ENCODE measurements at places on chromosomes 5 and 9. TPM values are rescaled to one million over a fixed set of nuclear protein-coding genes. Genes with fewer than 3 reads are reported as not detected.

DNA sequence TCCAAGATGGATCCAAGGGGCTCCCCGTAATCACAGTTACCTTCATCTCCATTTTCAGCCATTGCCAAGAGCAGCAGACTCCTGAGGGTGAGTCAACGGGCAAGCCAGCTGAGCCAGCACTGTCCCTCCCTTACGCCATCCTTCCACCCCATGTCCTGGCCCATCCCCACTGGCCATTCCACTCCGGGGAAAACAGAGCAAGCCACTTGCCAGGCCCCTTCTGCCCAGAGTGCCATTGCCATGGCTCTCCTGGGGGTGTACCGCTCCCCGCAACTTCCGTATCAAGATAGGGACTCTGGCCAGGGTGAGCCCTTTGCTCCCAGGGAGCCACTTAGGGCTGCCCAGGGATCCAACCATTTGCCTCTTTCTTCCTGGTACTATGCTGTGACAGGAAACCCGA lies 48.9 kb upstream of the CDKN2AIPNL start:
- no peaks in the 10 kb centered on the region for H3K27me3 ChIP-seq
- H3K36me3 ChIP-seq = no peaks in the 10 kb centered on the region
- no peak for DNase-seq
- no peak overlapping the region for H3K27ac ChIP-seq

DNA sequence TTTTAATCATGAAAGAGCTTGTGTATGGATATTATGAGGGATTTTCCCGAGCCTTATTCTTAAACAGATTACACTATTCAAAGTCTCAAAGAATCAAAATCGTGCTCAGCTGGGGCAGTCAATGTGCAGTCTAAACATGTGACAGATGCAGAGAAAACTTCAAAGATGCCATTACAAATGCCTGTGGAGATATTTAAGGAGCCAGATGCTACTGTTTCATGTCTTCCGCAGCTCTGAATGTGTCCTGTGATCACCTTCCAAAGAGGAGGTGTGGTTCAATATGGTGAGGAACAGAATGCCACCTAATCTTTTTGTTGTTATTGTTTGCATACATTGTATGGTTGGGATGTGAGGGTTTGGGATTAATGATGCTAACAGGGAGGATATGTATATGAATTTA lies 593.3 kb upstream of the ARRDC3 start:
- DNase-seq = no peak
- no peaks in the 10 kb centered on the region for H3K27me3 ChIP-seq
- H3K27ac ChIP-seq = no peak overlapping the region
- H3K36me3 ChIP-seq = no peaks in the 10 kb centered on the region
- no peak overlapping the region for H3K4me3 ChIP-seq

DNA sequence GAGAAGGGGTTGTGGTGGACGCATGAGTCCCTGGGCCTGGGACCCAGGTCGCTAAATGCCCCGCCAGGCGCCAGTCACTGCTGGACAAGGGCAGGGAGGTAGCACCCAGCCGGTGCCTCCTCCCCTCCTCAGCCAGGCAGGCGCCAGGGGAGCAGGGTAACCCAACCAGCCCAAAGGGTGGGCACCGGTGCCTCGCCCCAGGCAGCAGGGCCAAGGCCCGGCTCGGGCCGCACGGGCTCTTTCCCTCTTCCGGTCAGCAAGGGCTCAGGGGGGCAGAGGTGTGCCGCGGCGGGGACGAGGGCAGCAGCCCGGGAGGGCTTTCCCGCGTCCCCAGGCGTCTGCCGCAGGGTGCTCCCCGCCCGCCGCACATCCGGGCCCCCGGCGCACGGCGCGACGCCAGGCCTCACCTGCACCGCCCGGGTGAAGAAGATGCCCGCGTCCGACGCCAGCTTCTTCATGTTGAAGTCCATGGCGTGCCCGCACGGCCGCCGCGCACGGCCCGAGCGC lies 393 bp downstream of the SH3GLB2 start:
- H3K36me3 ChIP-seq = no peaks in the 10 kb centered on the region
- peaks cover 16% of the 10 kb centered on the region for H3K4me1 ChIP-seq

Gene TLR4
- total RNA-seq = 1.8 TPM

Gene LVRN
- total RNA-seq = not detected

- DNase-seq = no peak
- H3K4me3 ChIP-seq = no peak overlapping the region
- no peaks in the 10 kb centered on the region for H3K27me3 ChIP-seq
Observed at GRCh38 chr5:4230471-4230785, 634.8 kb downstream of the IRX1 start.

Gene FAM153A
- 63.9 TPM for total RNA-seq

Gene CDH18
- total RNA-seq = not detected

DNA sequence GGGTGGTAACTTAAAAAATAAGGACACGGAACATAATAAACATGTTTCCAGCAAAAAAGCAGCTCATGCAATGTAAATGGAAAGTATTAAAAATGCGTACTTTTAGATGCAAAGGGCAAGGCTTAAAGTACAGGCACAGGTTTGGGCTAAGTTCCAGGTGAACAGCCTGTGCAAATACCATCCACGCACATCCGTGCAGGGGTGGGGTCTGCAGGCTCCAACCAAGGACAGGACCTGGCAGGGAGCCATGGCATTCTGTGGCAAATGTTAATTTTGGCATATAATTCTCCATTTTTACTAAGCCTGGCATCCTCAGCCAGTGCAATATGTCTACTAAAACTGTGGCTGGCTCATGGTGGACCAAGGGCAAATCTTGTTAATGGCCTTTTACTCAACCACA lies 365.8 kb upstream of the DAP start:
- H3K27me3 ChIP-seq = peaks cover 14% of the 10 kb centered on the region
- no peak overlapping the region for H3K27ac ChIP-seq
- no peaks in the 10 kb centered on the region for H3K36me3 ChIP-seq
- no peak for DNase-seq
- H3K4me3 ChIP-seq = no peak overlapping the region

DNA sequence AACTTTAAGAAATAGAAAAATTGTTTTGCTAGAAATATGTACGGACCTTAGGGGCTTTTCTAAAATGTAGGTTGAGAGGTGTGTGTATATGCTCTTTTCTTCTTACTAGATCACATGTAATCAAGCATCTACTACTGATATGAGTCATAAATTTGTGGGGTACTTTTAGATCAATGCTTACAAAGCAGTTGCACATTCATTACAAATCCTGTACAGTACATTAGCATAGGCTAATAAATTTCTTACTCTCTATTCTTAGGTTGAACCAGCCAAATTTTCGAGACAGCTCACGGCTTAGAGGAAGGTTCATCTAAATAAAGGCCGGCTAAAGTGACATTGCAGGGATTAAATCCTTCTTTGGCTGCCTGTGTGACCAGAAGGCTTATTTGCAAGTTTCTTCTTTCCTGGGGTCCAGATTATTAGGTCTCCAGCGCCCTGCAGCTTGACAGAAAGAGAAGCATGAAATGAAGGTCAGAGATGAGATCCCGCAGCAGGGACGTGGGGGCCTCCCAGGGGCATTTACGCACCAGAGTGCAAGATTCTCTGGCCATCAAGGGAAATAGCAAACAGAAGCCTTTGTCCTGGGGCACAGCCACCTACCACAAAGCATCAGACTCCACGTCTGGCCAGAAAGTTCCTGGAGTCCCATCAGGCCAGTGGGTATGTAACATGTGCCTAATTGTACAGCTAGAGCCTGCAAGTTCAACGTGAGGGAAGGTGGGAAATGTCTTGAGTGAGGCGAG lies 53.0 kb downstream of the NIM1K start:
- H3K4me3 ChIP-seq = no peak overlapping the region
- H3K4me1 ChIP-seq = peaks cover 2% of the 10 kb centered on the region
- no peak for DNase-seq
- H3K36me3 ChIP-seq = peaks cover 8% of the 10 kb centered on the region

DNA sequence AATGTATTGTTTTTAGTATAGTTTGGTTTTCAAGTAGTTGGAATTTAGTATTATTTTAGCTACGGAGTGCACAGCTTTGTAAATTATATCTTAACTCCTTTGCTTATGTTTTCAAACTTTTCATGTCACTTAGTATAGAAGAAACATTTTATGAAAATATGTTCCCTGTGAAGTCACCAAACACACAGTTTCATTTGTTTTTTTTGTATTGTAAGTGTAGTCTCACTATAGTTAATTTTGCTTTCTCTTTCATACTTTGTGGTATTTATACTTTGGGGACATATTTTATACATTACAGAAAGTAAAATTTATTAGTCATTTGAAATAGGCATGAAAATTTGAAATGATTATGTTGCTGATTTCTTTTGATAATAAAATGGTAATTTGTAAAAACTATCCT lies 5.0 kb downstream of the CHSY3 start:
- H3K4me1 ChIP-seq = peaks cover 10% of the 10 kb centered on the region
- no peaks in the 10 kb centered on the region for H3K36me3 ChIP-seq
- H3K27ac ChIP-seq = no peak overlapping the region

Measured in T-helper 17 cell (primary cell).